ENCODE measurements at places on chromosomes 7 and 10. TPM values are rescaled to one million over a fixed set of nuclear protein-coding genes. Genes with fewer than 3 reads are reported as not detected.

The RAPGEF5 gene
- total RNA-seq: 48.6 TPM

The SPDYE2B gene
- not detected for total RNA-seq

The TYSND1 gene
- total RNA-seq: 16.0 TPM

The KCNH2 gene
- total RNA-seq: 0.20 TPM

DNA sequence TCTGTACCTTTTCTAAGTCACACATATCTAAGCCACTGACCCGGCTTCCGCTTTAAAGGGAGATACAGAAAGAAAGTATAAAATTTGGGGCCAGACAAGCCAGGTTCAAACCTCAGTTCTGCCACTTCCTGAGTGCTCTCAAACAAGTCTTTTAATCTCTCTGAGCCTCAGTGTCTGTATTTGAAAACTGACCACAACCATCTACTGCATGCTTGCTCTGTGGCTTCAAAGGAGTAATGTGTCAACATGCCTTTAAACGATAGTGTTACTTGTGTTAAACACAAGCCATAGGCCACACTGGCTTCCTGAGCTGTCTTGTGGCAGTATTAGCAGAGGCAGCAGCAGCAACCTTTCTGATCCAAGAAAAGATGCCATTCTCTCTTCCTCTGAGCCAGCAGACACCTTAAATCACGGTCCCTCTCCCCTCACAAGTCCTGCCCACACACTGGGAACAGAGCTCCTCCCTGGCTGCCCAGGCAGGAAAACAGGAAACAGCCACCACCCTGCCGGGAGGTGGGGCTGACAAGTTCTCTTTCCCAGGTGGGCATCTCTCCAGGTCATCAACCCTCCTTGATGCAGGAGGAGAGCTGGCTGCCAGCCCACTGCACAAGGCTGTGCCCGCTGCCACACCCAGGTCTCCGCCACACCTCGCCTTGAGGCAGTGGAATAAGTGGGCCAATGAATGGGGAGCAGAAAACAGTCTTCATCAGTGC lies 10.7 kb downstream of the HIP1 start:
- ATAC-seq: peak; percentile 93

DNA sequence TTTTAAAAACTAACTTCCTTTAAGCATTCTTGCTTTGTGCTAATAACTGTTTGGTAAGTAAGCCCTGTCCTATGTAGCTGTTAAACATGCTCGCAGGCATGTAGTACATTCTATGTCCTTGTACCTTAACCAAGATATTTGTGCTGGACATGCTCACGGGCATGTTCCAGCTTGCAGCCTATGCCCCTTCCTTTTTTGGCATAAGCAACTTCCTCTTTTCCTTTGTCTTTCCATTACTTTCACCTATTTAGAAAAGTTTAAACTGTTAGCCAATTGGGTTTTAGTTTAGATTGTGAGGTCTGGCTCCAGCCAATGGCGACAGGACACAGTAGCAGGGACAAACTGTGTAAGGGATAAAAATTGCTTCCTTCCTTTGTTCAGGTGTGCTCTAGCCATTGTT lies 14.4 kb upstream of the APBB1IP start:
- no peak for ATAC-seq

DNA sequence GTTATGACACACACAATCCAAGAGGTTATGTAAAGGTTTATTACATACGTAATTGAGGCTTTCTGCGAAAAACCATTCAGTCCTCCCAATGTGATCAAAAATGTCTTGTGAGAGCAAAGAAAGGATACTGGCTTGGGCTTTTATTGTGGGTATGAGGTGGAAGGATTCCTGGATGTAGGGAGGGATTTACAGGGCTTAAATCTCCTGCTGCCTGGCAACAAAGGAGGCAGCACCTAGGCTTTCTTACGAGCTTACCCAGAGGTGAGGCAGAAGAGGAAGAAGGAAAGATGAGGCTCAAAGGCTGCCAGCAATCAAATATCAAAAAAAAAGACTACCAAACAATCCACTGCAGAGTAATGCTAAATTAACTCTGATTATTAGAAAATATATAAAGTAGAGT lies 1149.5 kb upstream of the POT1 start:
- no peak for ATAC-seq

DNA sequence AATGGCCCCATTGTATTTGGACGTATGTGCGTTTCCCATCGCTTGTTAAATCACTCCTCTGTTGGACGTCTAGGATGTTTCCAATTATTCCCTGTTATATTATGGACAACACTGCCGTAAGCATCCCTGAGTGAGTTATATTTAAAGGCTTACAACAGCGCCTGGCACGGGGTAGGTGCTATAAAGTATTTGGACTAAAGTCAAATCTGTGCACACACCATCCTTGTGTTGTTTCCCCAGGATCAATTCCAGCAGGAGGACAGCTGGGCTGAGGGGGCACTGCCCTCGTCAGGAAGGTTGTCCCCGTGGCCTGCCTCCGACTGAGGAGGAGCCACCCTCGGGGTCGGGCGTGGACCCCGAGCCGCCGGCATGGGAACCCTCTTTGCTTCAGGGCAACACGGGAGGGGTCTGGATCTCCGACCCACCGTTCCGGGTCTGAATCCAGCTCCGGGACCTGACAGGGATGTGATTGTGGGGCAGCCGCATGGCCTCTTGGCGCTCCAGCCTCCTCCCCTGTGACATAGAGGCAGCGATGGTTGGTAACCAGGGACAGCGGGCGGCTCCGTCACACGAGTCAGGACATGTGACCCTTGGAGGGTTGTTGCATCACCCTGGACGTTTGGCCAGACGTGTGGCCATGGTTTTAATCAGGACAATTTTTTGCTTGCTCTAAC lies 1.5 kb upstream of the JAKMIP3 start:
- ATAC-seq: no peak

DNA sequence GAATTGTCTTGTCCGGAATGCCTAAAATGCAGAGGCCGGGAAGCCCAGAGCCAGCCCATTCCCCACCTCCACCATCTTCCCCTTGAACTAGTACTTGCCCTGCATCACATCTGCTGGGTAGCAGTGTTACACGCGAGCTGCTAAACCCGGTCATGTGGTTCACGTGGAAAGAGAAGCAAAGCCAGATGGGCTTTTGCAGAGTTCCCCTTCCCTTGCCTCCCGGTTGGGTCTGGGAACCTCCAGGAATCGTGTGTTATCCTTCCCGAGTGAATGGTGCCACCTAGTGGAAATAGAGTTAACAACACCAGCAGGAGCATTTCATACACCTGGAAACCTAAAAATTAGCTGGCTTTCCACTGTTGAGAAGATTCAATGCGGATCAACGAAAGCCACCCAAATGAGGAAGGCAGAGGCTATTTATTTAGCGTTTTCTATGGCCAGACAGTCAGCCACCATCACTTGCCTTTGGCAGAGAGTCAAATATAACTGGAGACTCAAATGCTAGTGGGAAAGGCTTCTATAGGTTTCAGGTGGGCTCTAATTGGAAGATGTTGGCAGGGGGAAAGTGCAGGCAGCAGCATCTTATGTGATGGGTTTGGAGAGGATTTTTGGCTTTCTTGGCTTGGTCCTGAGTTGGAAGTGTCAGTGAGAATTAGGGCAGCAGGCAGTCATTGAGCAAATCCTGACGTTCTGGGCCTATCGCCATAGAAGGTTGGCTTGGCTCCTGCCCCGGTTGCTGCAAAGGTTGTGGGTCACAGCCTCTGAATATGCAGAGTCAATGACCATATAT lies 12.9 kb upstream of the DENND2A start:
- peak; percentile 59 for ATAC-seq

GRCh38 chr10:88066319-88066718 lies 202.9 kb downstream of the PTEN start:
- ATAC-seq: no peak

- ATAC-seq: no peak
Measured at GRCh38 chr7:151336027-151336708, 5.4 kb upstream of the NUB1 start.

DNA sequence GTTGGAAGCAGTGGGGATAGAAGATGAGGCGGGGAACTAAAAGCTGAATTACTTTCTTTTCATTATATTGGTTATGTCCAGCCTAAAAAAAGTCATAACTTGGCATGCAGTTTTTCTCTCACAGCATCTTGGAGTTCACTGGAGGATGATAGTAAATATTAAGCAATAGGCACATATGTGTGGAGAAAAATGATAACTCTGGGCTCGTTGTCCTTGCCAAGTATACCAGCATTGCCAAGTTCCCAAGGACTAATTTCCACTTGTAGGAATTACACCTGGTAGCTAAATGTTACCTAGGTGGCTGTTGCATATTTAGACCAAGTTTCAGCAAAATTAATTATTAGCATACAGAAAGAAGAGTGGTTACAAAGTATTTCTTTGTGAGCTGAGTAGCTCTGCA lies 1007.6 kb downstream of the ANKRD7 start:
- ATAC-seq: no peak

- ATAC-seq: no peak
Measured at GRCh38 chr7:102890292-102890970, 22.4 kb upstream of the LRRC17 start.

DNA sequence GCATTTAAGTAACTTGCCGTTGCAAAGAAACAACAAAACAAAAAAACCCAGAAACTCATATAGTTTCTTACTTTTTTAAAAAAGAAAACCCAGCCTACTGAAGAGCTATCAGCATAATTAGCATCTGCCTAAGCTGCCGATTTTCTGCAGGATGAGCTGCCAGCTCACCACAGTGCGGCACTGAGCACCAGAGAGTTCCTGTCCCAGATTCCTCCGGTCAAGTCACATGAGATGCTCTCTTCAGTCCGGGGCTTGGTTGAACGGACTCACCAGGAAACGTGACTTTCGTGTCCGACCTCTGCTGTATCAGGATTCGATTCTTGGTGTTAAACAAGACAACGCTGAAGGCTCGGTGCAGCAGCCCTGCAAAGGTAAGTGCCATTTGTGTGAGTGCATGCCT lies 3.2 kb downstream of the IDI2 start:
- no peak for ATAC-seq

GRCh38 chr10:5906651-5907050 lies 16.6 kb downstream of the FBH1 start:
- peak; percentile 91 for ATAC-seq

GRCh38 chr7:105987046-105987445 lies 24.0 kb downstream of the CDHR3 start:
- no peak for ATAC-seq

GRCh38 chr10:1403508-1404322 lies 333.6 kb downstream of the ADARB2 start:
- ATAC-seq: no peak

Measured in esophagus mucosa (tissue), 1 donor.